ENCODE measurements at places on chromosomes 5 and 9. TPM values are rescaled to one million over a fixed set of nuclear protein-coding genes. Genes with fewer than 3 reads are reported as not detected.
A peak's percentile ranks its signal among the peaks of the same experiment; 100 is the strongest.

DNA sequence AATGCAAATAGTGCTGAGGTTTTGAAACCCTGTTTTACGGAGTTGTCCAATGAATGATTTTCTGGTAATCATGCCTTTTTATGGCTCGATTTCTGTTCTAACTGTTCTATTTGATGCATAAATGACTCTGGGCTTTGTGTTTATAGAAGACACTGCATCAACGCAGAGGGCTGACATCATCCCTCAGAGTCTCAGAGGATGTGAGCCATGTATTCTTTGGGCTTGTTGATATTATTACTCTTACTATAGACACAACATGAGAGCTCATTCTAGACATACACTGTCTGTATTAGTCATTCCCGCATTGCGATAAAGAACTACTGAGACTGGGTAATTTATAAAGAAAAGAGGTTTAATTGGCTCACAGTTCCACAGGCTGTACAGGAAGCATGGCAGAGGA, 31.6 kb downstream of the CDH6 start:
- no peak for DNase-seq

GRCh38 chr5:168339109-168339771, 47.8 kb downstream of the WWC1 start:
- DNase-seq: no peak

- DNase-seq: no peak
Measured at GRCh38 chr5:54146916-54147315, 163.5 kb downstream of the ARL15 start.

DNA sequence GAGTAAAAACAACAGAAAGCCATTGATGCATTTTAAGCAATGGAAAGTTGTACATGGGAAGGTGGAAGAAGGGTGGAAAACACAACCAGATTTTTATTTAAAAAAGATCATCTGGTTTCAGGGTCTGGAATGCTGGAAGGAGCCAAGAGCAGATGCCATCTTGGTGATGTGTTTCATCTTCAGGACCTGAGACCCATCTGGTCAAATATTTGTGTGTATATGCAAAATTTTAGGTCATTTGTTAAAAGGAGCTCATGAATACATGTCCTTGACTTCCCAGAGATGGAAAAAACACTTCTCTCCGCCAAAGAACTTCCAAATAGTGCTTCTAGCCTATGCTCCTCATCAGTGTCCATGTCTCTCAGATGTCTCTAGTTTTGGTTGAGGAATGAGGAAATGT, 110.6 kb upstream of the GDNF start:
- no peak for DNase-seq

The PRLR gene
- total RNA-seq: 9.1 TPM

The ACOT12 gene
- total RNA-seq: not detected

The CDH10 gene
- total RNA-seq: not detected

DNA sequence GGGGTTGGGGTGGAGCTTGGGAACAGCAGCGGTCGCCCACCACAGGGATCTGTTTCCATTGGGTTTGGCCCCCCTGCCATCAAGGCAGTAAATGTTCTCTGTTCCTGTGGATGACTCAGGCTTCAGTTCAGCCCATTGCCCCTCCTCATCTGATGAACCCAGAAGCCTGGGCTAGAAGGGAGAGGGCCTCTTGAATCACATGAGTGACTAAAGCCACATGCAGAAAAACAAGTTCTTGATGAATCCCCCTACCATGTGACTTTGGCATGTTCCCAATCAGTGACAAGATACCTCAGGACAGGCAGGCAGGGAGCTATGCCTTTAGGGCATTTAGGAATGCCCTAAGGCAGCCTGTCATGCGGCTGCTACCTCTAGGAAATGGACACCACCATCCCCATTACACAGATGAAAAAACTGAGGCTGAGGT, 2.5 kb downstream of the SH3PXD2B start:
- no peak for DNase-seq

DNA sequence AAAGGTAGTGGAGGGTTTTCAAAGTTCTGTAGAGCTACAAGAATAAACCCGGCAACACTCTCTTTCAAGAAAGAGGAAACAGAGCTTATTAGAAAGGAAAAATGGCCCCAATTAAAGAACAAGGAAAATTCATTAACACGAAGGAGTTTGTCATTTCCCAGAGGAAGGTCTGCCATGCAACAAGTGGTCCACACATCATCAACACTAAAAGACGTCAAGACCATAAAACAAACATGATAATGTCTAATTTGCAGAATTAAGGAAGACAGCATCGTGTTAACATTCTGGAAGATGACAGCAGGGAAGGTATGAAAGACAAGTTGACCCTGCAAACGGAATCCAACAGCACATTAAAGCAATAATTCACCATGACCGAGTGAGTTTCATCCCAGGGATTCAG, 28.6 kb upstream of the NRARP start:
- no peak for DNase-seq

- DNase-seq: no peak
Measured at GRCh38 chr9:22307013-22307711, 139.5 kb upstream of the DMRTA1 start.

DNA sequence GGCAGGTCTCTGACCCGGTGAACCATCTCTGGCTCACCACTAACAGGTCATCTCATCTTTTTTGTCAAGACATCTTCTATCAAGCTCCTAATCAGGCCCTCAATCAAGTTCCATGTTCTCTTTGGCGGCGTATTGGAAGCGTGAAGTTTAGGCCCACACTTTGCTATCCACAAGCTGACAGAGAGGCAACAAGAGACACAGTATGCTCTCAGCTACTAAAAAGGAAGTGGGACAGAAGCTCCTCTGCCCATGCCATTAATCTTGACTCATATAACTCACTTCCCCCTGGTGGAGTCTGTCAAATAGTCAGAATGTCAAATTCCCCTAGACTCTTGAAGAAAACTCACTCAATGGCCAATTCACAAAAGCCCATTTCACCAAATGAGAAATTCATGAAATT, 77.6 kb upstream of the TMC1 start:
- DNase-seq: no peak

GRCh38 chr5:118325931-118326330, 662.4 kb downstream of the DTWD2 start:
- DNase-seq: no peak

The SV2C gene
- total RNA-seq: 0.27 TPM

- DNase-seq: no peak
Measured at GRCh38 chr5:153429761-153430380, 60.6 kb upstream of the GRIA1 start.

DNA sequence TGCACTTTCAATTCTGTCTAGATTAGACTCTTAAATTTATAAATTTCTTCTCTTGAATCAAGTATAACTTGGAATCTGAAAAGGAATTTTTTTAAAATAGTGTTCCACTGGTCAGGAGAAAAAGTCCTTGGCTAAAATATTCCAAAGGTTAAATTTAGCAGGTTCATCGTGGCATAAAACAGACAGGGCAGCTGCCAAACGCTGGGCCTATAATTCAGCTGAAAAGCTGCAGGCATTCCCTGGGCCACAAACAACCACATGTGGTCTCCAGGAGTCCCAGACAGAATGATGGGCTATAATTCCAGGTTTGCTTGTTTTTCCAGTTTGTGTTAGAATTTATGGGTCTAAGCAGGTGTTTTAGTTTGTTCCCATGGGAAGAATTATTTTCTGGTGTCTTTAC, 71.1 kb upstream of the RETREG1 start:
- no peak for DNase-seq

- peak; percentile 36 for DNase-seq
Measured at GRCh38 chr5:44389090-44389822, at the start of gene FGF10. FGF10 (minus strand) TSS chr5:44389420; CDS start chr5:44388682, 738 bp downstream.

DNA sequence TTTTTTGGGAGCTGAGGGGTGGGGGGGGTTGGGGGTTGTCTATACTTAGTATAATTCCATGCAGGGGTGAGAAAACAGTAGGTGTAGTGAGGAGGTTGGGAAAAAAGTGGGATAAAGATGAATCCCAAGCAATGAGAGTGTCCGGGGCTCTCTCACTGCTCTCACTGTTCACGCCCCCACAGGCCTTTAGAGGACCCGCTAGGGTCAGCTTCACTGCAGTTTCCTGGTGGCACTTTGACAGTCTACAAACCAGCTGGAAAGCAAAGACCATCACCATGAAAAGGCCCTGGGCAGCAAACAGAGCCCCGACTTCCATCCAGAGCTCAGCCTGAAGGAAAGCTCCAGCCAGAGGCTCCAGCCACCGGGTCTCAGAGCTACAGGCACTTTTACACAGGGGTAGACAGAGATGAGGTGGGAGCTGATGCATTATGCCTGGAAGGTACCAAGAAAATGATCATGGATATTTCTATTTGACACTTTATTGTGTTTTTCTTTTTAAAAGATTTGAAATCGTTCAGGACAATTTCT, 355.1 kb downstream of the ADAMTS6 start:
- no peak for DNase-seq

DNA sequence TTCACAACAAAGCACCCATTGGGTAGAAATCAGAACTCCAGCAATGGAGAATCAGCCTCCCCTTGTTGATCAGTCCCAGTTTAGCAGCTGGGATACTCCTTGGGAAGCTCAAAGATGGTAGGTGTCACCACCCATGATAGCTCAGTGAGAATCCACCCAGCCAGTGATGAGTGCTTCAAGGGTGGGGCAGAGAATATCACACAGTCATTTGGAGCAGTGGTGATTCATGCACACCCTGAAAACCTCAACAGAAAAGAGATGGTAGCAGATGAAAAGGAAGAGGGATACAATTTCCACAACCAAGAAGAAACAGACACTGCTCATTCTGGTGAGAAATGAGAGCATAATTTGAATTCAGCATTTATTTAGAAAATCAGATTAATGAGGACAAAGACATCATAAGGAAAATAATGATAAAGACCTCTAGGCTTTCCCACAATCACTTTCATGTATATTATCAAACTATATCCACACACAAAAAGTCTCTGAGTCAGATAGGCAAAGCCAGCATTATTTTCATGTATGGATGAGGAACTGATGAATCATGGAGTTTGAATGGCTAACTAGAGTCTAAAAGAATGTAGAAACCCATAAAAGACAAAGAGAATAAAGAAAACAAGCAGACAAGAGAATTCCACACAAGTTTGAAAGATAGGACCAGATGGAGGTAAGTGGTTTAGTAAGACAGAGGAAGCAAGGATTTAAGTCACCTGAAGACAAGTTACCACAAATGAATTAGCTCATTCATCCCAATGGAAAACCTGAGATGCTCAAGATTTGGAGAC, 82.9 kb downstream of the FEM1C start:
- DNase-seq: no peak

GRCh38 chr9:110777196-110777875, 108.7 kb downstream of the MUSK start:
- no peak for DNase-seq

The NR2F1 gene
- total RNA-seq: 28.1 TPM

- DNase-seq: no peak
Measured at GRCh38 chr9:131306397-131307004, 17.0 kb downstream of the PLPP7 start.
